ENCODE measurements at places on chromosomes 2 and 18.

GRCh38 chr18:41790687-41791086 is 164.3 kb upstream of the PIK3C3 start:
- DNase-seq: no peak

DNA sequence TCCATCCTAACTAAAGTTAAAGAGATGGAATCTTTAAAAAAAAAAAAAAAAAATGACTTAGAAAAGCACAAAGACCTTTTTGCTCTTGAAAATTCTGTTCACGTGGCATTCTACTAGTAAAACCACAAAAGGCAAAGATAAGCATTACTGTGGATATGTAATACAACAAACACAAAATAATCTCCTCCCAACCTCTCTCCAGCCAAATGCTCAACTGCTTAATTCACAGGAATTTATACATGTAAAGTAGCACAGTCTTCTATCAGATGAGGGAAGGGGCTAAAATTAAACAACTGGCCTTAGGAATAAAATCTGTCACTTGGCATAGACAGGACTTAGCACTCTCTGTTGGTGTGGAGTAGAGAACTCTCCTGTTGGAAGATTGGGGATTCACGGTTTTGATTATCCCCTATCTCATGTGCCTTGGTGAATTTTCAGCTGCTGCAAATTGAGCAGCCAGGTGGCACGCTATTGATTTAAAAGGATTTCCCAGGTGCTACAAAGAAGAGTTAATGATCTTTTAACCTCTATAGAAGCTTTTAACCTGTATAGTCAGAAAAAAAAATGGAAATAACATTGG is 57.4 kb downstream of the ATIC start:
- no peak for DNase-seq

DNA sequence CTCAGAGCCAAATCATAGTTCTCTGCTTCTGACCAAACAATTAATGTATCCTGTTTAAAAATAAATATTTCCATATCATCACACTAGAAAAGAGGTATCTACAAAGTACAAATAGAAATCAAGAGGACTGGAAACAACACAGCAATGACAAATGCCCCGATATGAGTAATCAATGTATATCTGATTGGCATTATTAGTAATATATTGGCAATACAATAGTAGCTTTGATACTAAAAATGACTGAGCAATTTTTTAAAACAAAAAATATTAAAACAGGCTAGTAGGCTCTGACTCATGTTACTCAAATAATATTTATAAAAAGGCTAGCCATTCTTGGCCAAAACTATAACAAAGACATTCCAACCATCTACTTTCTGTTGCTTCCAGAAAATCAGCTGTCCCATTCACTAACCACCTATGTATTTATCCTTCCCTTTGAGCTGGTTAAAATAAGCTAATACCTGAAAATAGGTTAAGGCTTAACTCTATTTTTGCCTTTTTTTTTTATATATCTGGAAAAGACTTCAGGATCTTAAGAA is 13.3 kb downstream of the PPP4R3B start:
- DNase-seq: no peak

GRCh38 chr2:160664603-160665140 is 171.1 kb upstream of the RBMS1 start:
- DNase-seq: no peak

- DNase-seq: no peak
These were observed 52.7 kb downstream of the MAP2 start for GRCh38 chr2:209476367-209477208.

- DNase-seq: no peak
These were observed 10.7 kb downstream of the TFPI start for GRCh38 chr2:187543488-187543887.

DNA sequence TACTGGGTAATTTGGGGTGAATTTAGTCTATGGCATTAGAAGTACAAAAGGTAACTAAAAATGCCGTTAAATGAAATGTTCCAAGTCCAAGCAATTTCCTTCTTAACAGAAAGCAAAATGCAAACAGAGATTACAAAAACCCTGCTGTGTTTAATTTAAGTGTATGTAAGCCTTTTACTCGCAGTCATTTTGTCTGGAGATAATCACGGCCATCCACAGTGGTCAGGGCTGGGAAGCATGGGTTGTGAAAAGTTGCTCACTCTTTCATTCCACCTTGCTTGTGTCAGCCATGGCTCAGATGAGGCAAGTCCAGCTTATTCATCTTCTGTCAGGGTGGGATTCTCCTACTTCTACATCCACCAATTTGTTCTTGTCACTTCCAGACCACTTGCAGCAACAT is 983.6 kb upstream of the ZEB2 start:
- DNase-seq: no peak

- DNase-seq: no peak
These were observed 71.8 kb upstream of the LRATD1 start for GRCh38 chr2:14560716-14561115.

DNA sequence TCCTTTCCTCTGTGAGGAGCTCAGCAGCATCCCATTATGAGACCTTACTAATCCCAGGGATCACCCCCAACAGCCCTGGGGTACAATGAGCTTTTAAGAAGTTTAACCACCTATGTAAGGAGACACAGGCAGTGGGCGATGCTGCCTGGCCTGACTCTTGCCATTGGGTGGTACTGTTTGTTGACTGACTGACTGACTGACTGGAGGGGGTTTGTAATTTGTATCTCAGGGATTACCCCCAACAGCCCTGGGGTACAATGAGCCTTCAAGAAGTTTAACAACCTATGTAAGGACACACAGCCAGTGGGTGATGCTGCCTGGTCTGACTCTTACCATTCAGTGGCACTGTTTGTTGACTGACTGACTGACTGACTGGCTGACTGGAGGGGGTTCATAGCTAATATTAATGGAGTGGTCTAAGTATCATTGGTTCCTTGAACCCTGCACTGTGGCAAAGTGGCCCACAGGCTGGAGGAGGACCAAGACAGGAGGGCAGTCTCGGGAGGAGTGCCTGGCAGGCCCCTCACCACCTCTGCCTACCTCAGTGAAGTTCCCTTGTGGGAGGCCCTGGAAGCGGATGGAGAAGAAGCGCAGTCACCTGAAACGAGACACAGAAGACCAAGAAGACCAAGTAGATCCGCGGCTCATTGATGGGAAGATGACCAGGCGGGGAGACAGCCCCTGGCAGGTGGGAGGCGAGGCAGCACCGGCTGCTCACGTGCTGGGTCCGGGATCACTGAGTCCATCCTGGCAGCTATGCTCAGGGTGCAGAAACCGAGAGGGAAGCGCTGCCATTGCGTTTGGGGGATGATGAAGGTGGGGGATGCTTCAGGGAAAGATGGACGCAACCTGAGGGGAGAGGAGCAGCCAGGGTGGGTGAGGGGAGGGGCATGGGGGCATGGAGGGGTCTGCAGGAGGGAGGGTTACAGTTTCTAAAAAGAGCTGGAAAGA is 7.6 kb downstream of the PROC start:
- DNase-seq: no peak

DNA sequence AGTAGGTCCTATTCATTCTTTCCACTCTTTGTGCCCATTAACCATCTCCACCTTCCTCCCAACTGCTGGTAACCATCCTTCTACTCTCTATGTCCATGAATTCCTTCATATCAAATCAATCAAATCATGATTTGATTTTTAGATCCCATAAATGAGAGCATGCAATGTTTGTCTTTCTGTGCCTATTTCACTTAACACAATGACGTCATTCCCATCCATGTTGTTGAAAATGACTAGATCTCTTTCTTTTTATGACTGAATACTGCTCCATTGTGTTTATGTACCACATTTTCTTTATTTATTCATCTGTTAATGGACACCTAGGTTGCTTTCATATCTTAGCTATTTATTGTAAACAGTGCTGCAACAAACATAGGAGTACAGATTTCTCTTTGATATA is 827.3 kb upstream of the NRXN1 start:
- DNase-seq: no peak

DNA sequence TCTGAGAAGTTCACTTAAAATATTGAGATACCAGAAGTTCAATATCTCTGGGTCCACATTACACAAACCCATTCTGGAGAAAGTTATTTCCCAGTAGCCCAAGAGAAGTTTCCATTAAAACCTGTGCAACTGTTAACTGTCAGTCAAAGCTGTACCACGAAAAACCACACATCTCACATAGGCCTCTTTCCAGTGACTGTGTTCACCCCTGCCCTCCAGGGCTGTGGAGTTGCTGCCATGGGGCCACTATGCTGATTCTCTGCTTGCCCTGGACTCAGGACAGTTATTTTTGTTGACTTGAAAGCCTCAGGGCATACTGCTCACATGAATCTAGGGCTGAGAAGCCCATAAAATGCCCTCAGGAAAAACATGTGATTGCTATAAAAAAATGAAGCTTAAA is 153.8 kb downstream of the PIEZO2 start:
- no peak for DNase-seq

DNA sequence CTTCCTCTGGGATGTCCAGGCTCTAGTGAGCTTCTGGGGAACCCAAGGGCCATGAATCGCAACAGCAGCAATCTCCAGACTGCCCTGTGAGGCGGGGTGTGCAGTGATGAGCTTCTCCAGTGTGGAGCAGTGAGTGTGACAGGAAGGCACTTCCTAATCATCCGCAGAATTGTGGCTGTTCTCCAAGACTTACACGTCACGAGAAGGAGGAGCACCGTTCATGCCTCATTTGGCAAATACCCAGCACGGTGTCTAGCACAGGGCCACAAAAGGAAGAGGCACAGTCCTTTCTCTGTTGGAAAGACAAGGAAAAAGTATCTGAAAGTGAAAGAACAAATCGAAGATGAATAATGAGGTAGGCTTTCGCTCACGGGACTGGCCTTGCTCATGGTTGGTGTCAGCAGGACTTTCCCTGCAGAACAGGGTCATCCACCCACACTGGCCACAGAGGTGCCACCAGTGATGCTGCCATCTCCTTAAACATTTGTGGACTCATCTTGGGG is 125.1 kb upstream of the HAAO start:
- DNase-seq: no peak

GRCh38 chr2:164569378-164569777 is 51.9 kb downstream of the GRB14 start:
- DNase-seq: no peak

- DNase-seq: no peak
These were observed 55.7 kb downstream of the ITSN2 start for GRCh38 chr2:24304631-24305030.

- no peak for DNase-seq
These were observed 104.0 kb downstream of the CYRIA start for GRCh38 chr2:16561676-16562075.

DNA sequence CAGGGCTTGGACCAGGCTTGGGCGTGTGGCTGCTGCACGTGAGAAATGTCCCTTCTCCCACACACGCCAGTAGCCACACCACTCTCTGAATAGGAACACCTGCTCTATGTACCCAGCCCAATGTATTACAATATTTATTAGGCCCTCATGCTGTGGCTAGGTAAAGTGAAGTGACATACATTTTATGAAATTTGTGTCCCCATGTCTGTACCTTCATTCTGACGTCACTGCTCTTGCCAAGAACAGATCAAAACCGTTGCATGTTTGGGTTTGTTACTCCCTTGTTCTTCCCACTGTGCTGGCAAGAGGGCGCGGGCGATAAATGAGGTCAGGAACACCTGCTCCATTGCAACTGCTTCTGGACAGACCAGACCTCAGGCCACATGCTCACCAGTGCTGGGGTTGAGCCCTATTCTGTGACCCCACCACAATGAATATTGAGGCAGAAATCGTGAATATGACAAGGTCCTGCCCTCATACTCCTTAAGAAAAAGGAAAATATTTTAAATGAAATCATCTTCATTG is 436.4 kb upstream of the SALL3 start:
- no peak for DNase-seq

GRCh38 chr18:80191264-80191663 is 56.0 kb downstream of the PARD6G start:
- DNase-seq: no peak

- DNase-seq: no peak
These were observed 191.5 kb upstream of the NETO1 start for GRCh38 chr18:73059280-73059679.

DNA sequence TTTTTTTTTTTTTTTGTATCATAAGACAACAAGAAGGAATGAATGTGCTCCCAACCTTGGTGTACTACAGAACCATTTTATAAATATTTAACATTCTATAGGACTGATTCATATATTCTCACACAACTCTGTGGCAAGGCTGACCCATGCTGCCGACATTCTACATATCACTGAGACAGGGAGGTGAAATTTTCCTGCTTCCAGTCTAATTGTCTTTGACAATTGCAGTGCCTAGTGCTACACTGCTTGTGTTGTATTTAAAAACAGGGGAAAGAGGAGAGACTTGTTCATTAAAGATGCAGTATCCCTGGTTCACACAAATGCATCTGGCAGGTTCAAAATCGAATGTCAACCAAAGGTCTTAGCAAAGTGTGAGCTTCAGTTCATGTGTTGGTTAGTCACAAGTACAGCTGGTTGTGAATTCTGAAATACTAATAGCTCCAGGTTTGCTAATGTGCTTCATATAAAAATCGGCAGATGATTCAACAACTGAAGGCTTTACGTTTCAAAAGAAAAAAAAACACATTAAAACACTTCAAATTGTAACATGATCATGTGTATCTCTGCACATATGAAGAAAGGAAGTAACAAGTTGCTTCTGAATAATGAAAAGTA is 130.8 kb downstream of the FIGN start:
- DNase-seq: no peak

- DNase-seq: no peak
These were observed 94.9 kb upstream of the PXDN start for GRCh38 chr2:1839066-1839756.

DNA sequence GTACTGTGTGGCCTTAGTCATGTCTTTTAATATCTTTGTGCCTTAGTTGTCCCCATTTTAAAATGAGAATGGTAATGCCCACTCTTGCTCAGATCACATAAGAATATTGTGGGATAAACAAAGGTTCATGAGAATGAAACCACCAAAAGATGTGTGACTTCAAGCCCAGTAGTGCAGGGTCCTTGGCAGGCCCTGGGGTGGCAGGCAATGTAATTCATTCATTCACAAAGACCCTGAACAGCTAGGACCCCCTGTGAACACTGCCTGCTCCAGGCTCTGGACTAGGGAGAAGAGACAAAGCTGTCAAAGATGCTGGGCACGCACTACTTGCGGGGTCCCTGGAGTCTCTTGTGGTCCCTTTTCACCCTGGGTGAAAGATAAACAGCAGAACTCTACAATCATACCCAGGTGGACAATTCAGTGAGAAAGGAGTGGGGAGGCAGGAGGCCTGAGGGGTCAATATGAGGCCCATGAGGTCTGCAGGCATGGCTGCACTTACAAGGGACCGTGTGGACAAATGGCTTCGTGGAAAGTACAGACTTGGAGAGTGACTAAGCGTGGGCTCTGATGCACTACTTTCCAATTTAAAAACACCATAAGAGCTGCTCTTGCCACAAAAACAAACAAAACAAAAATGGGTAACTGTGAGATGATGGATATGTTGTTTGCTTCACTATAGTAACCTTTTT is 136.1 kb downstream of the SMAD7 start:
- no peak for DNase-seq

- DNase-seq: no peak
These were observed 925.7 kb downstream of the EPHA4 start for GRCh38 chr2:220646424-220646823.

GRCh38 chr2:37720533-37721200 is 49.2 kb upstream of the CDC42EP3 start:
- DNase-seq: no peak

GRCh38 chr2:176742271-176742670 is 470.3 kb upstream of the HNRNPA3 start:
- DNase-seq: no peak
